ENCODE measurements at places on chromosomes 5 and 9. TPM values are rescaled to one million over a fixed set of nuclear protein-coding genes. Genes with fewer than 3 reads are reported as not detected.
A peak's percentile ranks its signal among the peaks of the same experiment; 100 is the strongest.

GRCh38 chr9:94663140-94663539 is 23.8 kb upstream of the FBP1 start:
- no peak for DNase-seq

DNA sequence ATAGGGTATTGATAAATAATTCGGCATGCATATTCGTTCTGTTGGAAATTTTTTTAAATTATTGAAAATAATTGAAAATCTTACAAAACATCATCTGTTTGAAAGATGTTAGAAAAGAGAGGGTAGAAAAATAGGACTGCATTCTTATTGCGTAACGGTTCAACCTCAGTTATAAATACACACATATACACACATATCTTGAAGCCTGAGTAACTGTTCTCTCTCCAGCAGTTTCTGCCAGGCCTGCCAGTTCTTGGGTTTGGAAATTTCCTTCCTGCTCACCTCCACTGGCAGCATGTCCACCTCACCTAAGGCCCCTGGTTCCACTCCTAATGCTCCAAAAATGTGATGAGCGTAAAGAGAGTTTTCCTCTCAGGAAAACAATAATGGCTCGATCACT is 9.1 kb downstream of the SPATA31E1 start:
- DNase-seq, result no peak

GRCh38 chr9:95325221-95325620 is 7.7 kb upstream of the FANCC start:
- DNase-seq, result no peak

GRCh38 chr5:68313336-68313735 is 97.8 kb downstream of the PIK3R1 start:
- no peak for DNase-seq

TAF1L gene
- total RNA-seq, result not detected

NTRK2 gene
- 2.1 TPM for total RNA-seq

PAXX gene
- 50.7 TPM for total RNA-seq

- DNase-seq, result no peak
These were observed 59.7 kb downstream of the DOCK8 start for GRCh38 chr9:274406-274805.

SPINK7 gene
- total RNA-seq, result not detected

DNA sequence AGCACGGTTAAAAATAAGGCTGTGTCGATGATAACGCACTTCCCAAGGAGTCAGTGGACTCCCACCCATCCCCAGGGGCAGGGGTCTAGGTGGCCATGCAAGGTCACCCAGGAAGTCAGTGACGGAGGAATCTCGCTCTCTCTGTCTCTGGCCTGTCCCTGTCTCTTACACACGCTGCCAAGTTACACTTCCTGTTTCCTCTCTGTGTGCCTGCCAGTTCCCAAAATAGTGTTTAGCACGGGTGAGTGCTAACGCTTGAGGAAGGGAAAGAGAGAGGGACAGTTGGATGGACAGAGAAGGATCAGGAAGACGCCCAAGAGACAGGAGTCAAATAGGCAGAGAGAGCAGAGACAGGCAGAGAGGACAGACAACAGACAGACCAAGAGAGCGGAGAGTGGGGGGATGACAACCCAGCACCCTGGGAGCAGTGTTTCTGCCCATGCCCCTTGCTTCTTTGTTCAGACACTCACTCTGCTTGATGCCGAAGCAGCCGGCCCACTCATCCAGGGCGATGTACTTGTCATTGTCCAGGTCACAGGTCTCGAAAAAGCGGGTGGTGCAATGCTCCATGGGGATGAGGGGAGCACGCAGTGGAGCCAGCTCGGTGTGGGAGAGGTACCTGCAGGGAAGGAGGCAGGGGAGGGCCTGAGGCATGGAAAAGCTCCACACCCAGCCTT is 23.0 kb downstream of the SPARC start:
- no peak for DNase-seq

RRAGA gene
- 71.8 TPM for total RNA-seq

OR1Q1 gene
- not detected for total RNA-seq

GRCh38 chr9:16282216-16282615 is 588.3 kb downstream of the BNC2 start:
- no peak for DNase-seq

- DNase-seq, result peak; percentile 55
These were observed 277.3 kb downstream of the CDH9 start for GRCh38 chr5:26761045-26761444.

- no peak for DNase-seq
These were observed 169.5 kb downstream of the ZNF608 start for GRCh38 chr5:124576848-124577409.
